ENCODE measurements at places on chromosomes 2 and 18. TPM values are rescaled to one million over a fixed set of nuclear protein-coding genes. Genes with fewer than 3 reads are reported as not detected.

DNA sequence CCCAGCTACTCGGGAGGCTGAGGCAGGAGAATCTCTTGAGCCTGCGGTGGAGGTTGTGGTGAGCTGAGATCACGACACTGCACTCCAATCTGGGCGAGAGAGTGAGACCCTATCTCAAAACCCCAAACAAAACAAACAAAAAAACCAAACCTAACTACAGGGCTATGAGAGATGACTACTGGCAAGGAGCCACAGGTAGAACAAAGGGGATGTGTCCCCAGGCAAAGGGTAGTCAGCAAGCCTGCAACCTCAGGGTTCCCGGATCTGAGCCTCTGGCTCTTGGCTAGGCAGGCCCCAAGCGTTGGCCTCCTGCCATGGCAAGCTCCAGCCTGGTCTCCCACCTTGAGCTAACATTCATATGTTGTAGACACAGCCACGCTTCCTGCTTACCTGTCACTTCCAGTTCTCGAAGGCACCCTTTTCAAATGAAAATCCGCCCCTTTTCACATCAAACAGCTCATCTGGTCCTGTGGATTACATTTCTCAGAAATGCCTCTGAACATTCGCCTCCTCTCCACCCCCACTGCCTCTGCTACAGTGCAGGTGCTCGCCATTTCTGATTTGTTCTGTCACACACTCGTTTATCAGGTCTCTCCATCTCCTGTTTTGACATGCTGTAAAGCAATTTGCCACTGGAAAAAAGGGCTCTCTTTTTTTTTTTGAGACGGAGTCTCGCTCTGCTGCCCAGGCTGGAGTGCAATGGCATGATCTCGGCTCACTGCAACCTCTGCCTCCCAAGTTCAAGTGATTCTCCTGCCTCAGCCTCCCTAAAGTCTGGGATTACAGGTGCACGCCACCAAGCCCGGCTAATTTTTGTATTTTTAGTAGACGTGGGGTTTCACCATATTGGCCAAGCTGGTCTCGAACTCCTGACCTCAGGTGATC lies 13.1 kb upstream of the ACTR3 start:
- DNase-seq = no peak

Gene MATN3
- total RNA-seq = 1.3 TPM

DNA sequence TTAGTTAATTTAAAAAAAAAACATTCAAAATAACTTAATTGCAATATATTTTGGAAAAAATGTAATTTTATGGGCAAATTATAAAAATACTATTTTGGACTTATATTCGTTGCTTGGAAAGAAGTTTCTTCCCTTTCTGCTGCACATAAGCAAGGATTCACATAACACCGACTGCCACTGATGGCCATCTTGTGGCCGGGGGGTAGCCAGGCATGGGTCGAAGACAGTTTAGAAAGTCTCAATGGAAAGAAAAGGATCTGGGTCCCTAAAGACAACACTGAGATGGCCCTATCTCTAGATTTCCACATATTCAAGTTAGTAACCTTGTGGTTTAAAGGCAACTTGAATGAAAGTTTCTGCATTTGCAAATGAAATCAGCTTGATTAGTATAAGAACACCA lies 318.6 kb downstream of the AKAIN1 start:
- DNase-seq = no peak

- no peak for DNase-seq
These were observed 523.3 kb upstream of the SYT4 start for GRCh38 chr18:43800584-43800983.
